ENCODE measurements at places on chromosomes 7 and 10. TPM values are rescaled to one million over a fixed set of nuclear protein-coding genes. Genes with fewer than 3 reads are reported as not detected.

The SFTPA1 gene
- 3.7 TPM for total RNA-seq

DNA sequence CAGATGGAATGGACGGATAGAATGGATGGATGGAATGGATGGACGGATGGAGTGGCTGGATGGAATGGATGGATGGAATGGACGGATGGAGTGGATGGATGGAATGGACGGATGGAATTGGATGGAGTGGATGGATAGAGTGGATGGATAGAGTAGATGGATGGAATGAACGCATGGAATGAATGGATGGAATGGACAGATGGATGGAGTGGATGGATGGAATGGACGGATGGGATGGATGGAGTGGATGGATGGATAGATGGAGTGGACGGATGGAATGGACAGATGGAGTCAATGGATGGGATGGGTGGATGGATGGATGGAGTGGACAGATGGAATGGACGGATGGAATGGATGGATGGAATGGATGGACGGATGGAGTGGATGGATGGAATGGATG lies 259.7 kb upstream of the C7orf33 start:
- no peak for DNase-seq
- H3K27ac ChIP-seq = no peak overlapping the region
- no peaks in the 10 kb centered on the region for H3K4me1 ChIP-seq
- no peaks in the 10 kb centered on the region for H3K36me3 ChIP-seq

DNA sequence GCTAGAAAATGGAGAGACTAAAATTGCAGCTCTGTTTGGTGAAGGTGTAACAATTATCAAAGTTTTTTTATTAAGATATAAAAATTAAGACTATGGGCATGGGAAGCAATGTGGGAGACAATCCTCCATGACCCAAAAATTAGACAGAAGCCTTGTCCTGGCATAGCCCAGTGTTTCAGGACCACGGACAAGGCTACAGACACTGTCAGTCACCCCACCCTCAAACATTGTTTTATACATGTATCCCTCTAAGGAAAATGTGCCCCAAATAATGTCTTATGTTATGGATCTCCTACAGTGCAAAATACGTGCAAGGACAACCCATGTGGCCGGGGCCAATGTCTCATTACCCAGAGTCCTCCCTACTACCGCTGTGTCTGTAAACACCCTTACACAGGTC lies 24.0 kb downstream of the HABP2 start:
- no peaks in the 10 kb centered on the region for H3K4me1 ChIP-seq
- H3K27me3 ChIP-seq = no peaks in the 10 kb centered on the region
- no peak overlapping the region for H3K27ac ChIP-seq
- H3K36me3 ChIP-seq = no peaks in the 10 kb centered on the region
- DNase-seq = no peak

DNA sequence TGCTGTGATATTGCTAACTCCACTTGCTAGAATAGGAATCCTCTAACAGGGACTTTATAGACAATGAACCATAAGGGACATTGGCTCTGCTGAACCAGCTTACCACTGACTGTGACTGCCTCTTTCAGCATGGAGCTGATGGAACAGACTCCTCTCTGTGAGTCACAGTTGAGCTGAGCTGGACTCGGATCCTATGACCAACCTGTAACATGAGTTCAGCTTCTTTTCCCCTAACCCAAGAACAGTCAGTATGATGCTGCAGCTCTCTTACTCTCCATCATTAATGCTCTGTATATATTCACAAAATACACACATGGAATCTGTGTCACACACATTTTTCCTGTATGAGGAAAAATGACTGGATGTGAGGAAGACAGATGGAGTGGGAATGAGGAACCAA lies 177.9 kb upstream of the BET1 start:
- no peak for DNase-seq
- peaks cover 9% of the 10 kb centered on the region for H3K4me1 ChIP-seq
- no peak overlapping the region for H3K27ac ChIP-seq
- no peak overlapping the region for H3K4me3 ChIP-seq

The INTS1 gene
- 89.0 TPM for total RNA-seq

DNA sequence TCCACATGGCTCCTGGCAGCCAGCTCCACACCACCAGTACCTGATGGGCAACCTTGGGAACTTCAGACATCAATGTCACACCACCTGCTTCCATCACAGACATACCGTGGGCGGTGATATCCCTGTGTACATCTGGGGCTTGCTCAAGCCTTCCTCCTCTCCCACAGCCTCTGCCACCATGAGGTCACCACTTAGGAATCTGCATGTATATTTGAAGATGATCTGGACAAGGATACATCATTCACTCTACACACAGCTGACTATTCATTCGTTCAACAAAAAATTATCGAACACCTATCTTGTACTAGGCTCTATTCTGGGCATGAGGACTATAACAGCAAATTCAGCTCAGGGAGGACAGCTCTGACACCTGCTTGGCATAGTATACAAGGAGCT lies 6.8 kb downstream of the DLG5 start:
- H3K27ac ChIP-seq = no peak overlapping the region
- DNase-seq = no peak
- no peaks in the 10 kb centered on the region for H3K4me1 ChIP-seq
- H3K27me3 ChIP-seq = no peaks in the 10 kb centered on the region
- no peaks in the 10 kb centered on the region for H3K36me3 ChIP-seq

- H3K27ac ChIP-seq = no peak overlapping the region
- H3K4me3 ChIP-seq = no peak overlapping the region
- DNase-seq = no peak
- H3K36me3 ChIP-seq = no peaks in the 10 kb centered on the region
These were observed 270.8 kb downstream of the HTR7 start for GRCh38 chr10:90587081-90587491.

- no peak overlapping the region for H3K27ac ChIP-seq
- no peaks in the 10 kb centered on the region for H3K27me3 ChIP-seq
- no peak for DNase-seq
- H3K36me3 ChIP-seq = peaks cover 17% of the 10 kb centered on the region
These were observed 177.8 kb downstream of the PIP4K2A start for GRCh38 chr10:22536620-22537019.
